ENCODE measurements at places on chromosomes 12 and 14.
A peak's percentile ranks its signal among the peaks of the same experiment; 100 is the strongest.

DNA sequence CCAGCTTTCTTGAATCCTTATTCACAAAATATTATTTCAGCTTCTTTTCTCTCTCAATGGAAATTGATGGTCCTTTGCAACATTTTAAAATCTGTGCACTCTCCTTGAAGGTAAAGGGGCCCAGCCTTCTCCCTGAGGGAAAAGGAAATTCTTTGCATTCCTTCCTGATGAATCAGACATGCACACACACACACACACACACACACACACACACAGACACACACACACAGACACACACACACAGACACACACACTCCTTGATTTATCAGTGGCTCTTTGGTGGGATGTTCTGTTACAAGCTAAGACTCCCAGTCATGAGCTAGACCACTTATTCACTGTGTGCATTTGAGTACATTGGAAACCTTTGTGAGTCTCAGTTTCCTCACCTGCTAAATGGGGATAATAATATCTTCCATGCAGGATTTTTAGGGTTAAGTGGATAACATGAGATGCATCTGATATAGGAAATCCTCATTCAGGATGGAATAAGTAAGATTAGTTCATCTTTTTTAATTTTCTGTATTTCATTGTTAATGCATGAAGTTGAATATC is 45.1 kb upstream of the HMGA2 start:
- DNase-seq: no peak

DNA sequence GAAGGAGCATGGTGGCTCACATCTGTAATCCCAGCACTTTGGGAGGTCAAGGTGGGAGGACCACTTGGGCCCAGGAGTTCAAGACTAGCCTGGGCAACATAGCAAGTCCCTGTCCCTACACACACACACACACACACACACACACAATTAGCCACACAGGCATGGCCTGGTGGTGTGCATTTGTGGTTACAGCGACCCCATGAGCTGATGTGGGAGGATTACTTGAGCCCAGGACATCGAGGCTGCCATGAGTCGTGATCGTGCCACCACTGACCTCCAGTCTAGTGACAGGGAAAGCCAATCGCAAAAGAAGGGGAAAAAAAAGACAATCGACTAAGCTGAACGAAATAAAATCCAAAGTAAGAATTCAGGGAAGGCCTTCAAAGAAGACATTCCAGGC is 67.9 kb downstream of the TBX3 start:
- DNase-seq: no peak

- no peak for DNase-seq
These were observed 98.1 kb downstream of the ZFC3H1 start for GRCh38 chr12:71565535-71565934.

- peak; percentile 77 for DNase-seq
These were observed 48.6 kb upstream of the GTF2A1 start for GRCh38 chr14:81269100-81269978.

DNA sequence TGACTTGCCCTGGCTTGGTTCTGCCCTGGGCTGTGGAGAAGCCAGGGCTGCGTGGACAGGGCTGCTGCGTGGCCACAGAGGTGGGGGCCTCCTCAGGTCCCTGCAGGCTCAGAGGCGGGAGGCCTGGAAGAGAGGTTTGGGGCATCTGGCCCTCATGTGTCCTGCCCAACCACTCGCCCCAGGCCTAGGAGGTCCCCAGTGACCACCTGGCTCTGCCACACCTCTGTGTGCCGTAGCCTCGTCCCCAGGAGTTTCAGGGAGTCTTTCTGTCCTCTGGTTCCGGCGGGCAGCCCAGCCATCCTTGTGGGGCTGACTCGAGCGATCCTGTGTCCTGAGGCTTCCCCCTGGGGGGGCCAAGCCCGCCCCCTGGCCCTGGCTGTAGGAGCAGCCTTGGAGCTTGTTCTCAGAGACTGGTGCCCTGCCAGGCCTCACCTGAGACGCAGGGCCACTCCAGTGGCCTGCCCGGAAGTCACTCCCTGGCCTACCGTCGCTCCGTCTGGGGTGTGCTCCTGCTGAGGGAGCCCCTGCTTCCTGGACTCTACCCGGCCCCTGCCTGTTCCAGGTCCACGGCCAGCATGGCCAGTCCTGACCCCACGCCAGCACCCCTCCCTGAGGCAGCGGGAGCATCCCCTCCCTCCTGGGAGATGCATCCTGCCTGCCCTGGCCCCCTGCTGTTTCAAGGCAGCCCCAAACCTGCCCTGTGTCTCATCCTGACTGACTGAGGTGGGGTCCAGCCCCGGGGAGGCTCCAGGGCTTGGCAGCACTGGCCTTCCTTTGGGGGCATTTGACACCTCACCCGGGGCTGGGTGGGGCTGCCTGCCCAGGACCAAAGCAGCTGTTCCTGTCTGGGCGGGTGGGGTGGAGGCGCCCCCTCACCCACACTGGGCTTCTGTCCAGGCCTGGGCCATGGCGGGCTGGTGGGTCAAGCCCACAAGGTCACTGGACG is 13.9 kb downstream of the ASPG start:
- no peak for DNase-seq

- no peak for DNase-seq
These were observed 50.5 kb downstream of the STX2 start for GRCh38 chr12:130788515-130788914.
